NCI-H1048 (cell line): ENCODE measurements at places on chromosomes 5 and 9.

DNA sequence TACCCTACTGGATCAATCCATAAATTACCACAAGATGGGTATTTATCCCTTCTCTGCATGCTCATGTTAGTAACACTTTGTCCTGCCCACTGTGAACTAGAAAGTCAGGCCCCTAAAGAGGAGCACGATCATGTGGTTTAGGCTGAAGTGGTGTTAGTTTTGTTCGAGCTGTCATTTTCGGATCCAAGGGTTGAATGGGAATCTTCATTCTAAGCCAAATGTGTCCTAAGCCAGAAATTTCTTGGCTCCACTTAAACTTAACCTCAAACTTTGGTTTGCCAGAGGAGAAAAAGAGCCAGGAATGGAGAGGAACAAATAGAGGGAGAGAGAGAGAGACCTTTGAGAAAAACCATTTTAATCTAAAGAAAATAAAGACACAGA is 837.7 kb upstream of the ZNF608 start:
- DNase-seq, result no peak

GRCh38 chr9:70517926-70518610 is 103.6 kb upstream of the KLF9 start:
- no peak for DNase-seq

GRCh38 chr9:134335486-134336220 is 9.4 kb downstream of the RXRA start:
- DNase-seq, result no peak

- no peak for DNase-seq
Observed at GRCh38 chr5:1744393-1745122, 55.1 kb downstream of the MRPL36 start.

- DNase-seq, result no peak
Observed at GRCh38 chr5:108536321-108536720, 154.4 kb upstream of the FBXL17 start.

- DNase-seq, result no peak
Observed at GRCh38 chr9:93947409-93948070, 7.6 kb downstream of the BARX1 start.

GRCh38 chr9:88481933-88482332 is 53.0 kb upstream of the NXNL2 start:
- no peak for DNase-seq
